Testis (tissue), 5 donors: ENCODE measurements at places on chromosomes 6 and 20. TPM values are rescaled to one million over a fixed set of nuclear protein-coding genes. Genes with fewer than 3 reads are reported as not detected.

GRCh38 chr6:126048635-126049034 lies 62.3 kb downstream of the TRMT11 start:
- DNase-seq: no peak
- no peak overlapping the region for H3K27ac ChIP-seq
- H3K27me3 ChIP-seq: no peaks in the 10 kb centered on the region
- no peak overlapping the region for H3K4me3 ChIP-seq
- H3K36me3 ChIP-seq: no peaks in the 10 kb centered on the region

GRCh38 chr6:88513920-88514319 lies 347.8 kb upstream of the CNR1 start:
- no peaks in the 10 kb centered on the region for H3K36me3 ChIP-seq
- H3K4me3 ChIP-seq: no peak overlapping the region
- no peak for DNase-seq
- no peaks in the 10 kb centered on the region for H3K27me3 ChIP-seq
- H3K27ac ChIP-seq: no peak overlapping the region

DNA sequence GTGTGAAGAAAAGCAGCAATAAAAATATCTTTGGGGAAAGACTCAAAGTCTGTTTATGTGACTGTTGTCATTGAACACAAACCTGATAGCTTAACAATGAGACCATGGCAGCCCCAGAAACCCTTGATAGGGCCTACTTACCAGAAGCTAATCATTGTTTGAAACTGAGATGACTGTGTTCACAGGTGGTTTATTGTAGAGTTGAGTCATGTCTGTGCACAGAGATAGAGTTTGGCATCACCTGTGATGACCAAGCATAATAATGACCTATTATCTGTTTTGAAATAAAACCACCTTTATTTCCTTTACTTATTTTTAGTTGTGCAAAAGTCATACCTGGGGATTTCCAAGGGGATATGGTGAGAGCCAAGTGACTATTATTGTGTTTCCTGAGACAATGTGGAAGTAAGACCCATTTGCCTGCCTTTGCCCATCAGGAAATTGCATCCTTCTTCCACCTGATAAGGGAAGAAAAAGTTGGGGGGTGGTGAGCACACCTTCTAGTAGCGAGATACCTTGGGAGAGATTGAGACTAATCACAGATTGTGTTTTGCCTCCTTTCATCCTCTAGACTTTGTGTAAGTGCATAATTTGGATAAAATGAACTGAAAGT lies 456.9 kb upstream of the JAG1 start:
- H3K27me3 ChIP-seq: no peaks in the 10 kb centered on the region
- no peak overlapping the region for H3K4me3 ChIP-seq
- no peaks in the 10 kb centered on the region for H3K36me3 ChIP-seq
- no peak for DNase-seq

PRPF6 gene
- total RNA-seq: 107 TPM

GRCh38 chr6:106847116-106847515 lies 127.4 kb downstream of the CD24 start:
- H3K36me3 ChIP-seq: no peaks in the 10 kb centered on the region
- H3K27ac ChIP-seq: no peak overlapping the region
- no peaks in the 10 kb centered on the region for H3K4me1 ChIP-seq
- DNase-seq: no peak

SLC22A2 gene
- 0.99 TPM for total RNA-seq

GRCh38 chr6:24195836-24196597 lies 70.0 kb downstream of the NRSN1 start:
- no peaks in the 10 kb centered on the region for H3K27me3 ChIP-seq
- no peak for DNase-seq
- no peak overlapping the region for H3K27ac ChIP-seq
- no peak overlapping the region for H3K4me3 ChIP-seq
- no peaks in the 10 kb centered on the region for H3K36me3 ChIP-seq

- no peak overlapping the region for H3K27ac ChIP-seq
- no peak overlapping the region for H3K4me3 ChIP-seq
- DNase-seq: no peak
- no peaks in the 10 kb centered on the region for H3K36me3 ChIP-seq
- H3K4me1 ChIP-seq: no peaks in the 10 kb centered on the region
- no peaks in the 10 kb centered on the region for H3K27me3 ChIP-seq
Measured at GRCh38 chr6:158160932-158161539, 7.0 kb downstream of the SERAC1 start.

GRCh38 chr6:35776364-35777215 lies at the start of gene CLPSL2:
Gene CLPSL2, plus strand, starts transcription at chr6:35776598. Its CDS starts 21 bp downstream, at chr6:35776619.
- no peak for DNase-seq
- no peaks in the 10 kb centered on the region for H3K36me3 ChIP-seq
- H3K4me3 ChIP-seq: peak within 1 kb of the TSS; percentile 45
- H3K27me3 ChIP-seq: no peaks in the 10 kb centered on the region
- H3K27ac ChIP-seq: no peak within 1 kb of the TSS
- peaks cover 5% of the 10 kb centered on the region for H3K4me1 ChIP-seq

- no peaks in the 10 kb centered on the region for H3K27me3 ChIP-seq
- H3K36me3 ChIP-seq: no peaks in the 10 kb centered on the region
- no peak for DNase-seq
- peaks cover 3% of the 10 kb centered on the region for H3K4me1 ChIP-seq
Measured at GRCh38 chr20:48916699-48917098, 4.8 kb upstream of the ARFGEF2 start.

DNA sequence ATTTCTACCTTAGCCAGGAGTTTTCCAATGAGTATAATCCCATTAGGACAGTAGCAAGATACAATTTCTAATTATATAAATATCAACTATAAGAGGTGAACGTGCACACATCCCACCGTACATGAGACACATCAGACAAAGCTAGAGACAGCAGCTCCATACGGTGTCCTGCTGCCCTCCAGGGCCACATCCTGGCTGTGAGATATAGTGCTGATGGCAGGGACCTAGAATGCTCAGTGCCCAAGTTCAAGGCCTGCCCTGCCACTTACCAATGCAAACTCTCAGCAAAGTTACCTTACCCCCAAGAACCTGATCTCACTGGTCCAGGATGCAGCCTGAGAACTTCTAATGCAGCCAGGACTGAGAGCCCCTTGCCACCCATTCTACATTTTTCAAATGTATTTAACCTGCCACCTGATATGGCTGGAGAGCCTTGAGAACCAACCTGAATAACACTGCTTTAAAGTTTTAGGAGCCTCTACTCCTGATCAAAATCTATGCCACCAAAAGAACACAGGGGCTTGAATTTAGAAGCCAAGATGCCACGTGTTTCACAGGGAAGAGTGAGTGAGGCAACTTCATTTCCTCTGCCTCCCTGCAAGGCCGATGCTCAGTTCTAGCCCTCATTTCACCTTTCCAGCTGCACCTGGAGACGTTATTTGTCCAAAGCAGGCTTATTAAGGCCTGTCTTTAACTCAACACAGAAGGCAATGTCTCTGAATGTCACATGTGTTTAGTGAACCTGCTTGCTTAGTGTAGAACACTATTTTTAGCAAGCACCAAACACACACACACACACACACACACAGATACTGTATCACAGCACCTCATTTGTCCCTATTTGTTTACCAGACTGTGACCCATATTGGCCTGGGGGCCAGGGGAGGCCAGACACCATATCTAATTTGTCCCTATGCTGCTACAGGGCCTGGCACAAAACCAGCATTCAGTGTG lies 6.1 kb downstream of the NFATC2 start:
- no peak for DNase-seq
- H3K27ac ChIP-seq: no peak overlapping the region
- peaks cover 15% of the 10 kb centered on the region for H3K4me1 ChIP-seq
- H3K36me3 ChIP-seq: no peaks in the 10 kb centered on the region
- no peak overlapping the region for H3K4me3 ChIP-seq

- H3K4me1 ChIP-seq: no peaks in the 10 kb centered on the region
- H3K4me3 ChIP-seq: no peak overlapping the region
- no peaks in the 10 kb centered on the region for H3K36me3 ChIP-seq
- no peak for DNase-seq
- H3K27ac ChIP-seq: no peak overlapping the region
Measured at GRCh38 chr6:94801344-94801743, 776.0 kb upstream of the MANEA start.

DNA sequence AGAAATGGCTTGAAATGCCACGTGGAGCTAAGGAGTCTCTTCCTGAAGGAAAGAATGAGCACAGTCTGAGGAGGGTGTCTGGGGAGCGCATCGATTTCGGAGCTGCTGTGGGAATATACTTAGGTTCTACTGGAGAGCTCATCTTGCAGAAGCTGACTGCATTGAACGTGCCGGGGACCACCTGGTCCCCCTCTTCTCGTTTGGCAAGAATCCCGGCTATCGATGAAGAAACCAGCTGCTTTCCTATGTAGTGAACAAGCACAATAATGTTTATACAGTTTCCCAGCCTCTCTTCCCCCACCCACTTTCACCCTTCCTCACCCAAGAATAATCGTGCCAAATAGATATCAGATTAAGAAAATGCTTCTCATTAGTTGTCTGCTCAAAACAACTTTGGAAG lies 242.5 kb downstream of the PACRG start:
- H3K4me1 ChIP-seq: no peaks in the 10 kb centered on the region
- no peaks in the 10 kb centered on the region for H3K27me3 ChIP-seq
- DNase-seq: no peak
- no peak overlapping the region for H3K27ac ChIP-seq

- no peaks in the 10 kb centered on the region for H3K27me3 ChIP-seq
- no peak for DNase-seq
- no peaks in the 10 kb centered on the region for H3K36me3 ChIP-seq
- no peaks in the 10 kb centered on the region for H3K4me1 ChIP-seq
Measured at GRCh38 chr6:19925533-19925932, 88.4 kb downstream of the ID4 start.

PROKR2 gene
- total RNA-seq: 0.31 TPM

GRCh38 chr6:39933669-39934130 lies 562 bp downstream of the MOCS1 start:
- DNase-seq: no peak
- peak overlapping the region; percentile 85 for H3K4me3 ChIP-seq
- H3K36me3 ChIP-seq: no peaks in the 10 kb centered on the region
- peak overlapping the region; percentile 70 for H3K27ac ChIP-seq

- H3K4me3 ChIP-seq: no peak overlapping the region
- no peaks in the 10 kb centered on the region for H3K36me3 ChIP-seq
- H3K4me1 ChIP-seq: no peaks in the 10 kb centered on the region
- no peaks in the 10 kb centered on the region for H3K27me3 ChIP-seq
- DNase-seq: no peak
Measured at GRCh38 chr6:56992703-56993102, 37.8 kb downstream of the BEND6 start.

DNA sequence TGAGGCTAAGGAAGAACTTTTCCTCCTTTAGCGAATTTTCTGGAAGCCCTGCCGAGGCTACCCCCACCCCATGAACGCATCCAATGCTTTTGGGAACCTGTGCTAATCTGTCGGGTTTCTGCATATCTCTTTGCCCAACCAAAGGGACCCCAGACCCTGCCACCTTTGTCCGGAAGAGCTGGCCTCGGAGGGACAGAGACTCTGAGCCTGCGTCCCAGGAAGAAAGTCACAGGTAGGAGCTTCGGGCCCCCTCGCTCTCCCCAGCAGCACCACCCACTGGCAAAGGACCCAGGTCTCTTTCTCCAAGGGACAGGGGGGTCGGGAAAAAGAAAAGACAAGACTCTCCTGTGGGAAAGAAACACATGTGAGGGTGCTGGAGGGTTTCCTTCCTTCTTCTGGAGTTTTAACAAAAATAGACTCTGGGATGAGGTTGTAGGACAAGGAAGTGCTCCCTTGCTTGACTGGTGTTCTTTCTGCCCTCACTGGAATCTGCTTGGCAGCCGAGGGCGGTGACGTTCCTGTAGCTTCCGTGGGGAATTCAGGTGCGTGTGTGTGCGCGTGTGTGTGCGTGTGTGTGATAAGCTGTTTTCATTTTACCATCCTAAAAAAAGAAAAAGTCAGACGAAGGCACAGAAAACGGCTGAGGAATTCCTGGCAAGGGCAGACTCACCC lies 16.3 kb upstream of the FOXC1 start:
- H3K4me3 ChIP-seq: no peak overlapping the region
- no peaks in the 10 kb centered on the region for H3K36me3 ChIP-seq
- no peaks in the 10 kb centered on the region for H3K4me1 ChIP-seq

- no peaks in the 10 kb centered on the region for H3K4me1 ChIP-seq
- H3K27ac ChIP-seq: no peak overlapping the region
- H3K4me3 ChIP-seq: no peak overlapping the region
- no peaks in the 10 kb centered on the region for H3K27me3 ChIP-seq
Measured at GRCh38 chr20:61621035-61621730, 369.1 kb downstream of the CDH4 start.

PTK6 gene
- total RNA-seq: not detected

RRAGD gene
- 19.4 TPM for total RNA-seq

COL9A3 gene
- 19.1 TPM for total RNA-seq

DNA sequence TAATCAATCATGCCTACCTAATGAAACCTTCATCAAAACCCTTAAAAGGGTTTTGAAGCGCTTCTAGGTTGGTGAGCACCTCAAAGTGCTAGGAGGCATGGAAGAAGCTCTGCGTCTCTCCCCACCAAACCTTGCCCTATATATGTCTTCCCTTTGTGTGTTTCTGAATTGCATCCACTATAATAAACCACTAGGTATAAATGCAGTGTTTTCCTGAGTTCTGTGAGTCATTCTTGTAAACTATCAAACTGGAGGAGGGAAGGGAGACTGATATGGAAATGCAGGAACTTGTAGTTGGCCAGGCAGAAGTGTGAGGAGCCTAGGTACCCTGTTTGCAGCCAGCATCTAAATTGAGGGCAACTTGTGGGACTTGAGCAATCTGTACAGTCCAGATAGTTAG lies 698.8 kb downstream of the DOK5 start:
- no peak overlapping the region for H3K27ac ChIP-seq
- H3K27me3 ChIP-seq: no peaks in the 10 kb centered on the region
- H3K36me3 ChIP-seq: no peaks in the 10 kb centered on the region
- H3K4me1 ChIP-seq: no peaks in the 10 kb centered on the region
- no peak for DNase-seq

DNA sequence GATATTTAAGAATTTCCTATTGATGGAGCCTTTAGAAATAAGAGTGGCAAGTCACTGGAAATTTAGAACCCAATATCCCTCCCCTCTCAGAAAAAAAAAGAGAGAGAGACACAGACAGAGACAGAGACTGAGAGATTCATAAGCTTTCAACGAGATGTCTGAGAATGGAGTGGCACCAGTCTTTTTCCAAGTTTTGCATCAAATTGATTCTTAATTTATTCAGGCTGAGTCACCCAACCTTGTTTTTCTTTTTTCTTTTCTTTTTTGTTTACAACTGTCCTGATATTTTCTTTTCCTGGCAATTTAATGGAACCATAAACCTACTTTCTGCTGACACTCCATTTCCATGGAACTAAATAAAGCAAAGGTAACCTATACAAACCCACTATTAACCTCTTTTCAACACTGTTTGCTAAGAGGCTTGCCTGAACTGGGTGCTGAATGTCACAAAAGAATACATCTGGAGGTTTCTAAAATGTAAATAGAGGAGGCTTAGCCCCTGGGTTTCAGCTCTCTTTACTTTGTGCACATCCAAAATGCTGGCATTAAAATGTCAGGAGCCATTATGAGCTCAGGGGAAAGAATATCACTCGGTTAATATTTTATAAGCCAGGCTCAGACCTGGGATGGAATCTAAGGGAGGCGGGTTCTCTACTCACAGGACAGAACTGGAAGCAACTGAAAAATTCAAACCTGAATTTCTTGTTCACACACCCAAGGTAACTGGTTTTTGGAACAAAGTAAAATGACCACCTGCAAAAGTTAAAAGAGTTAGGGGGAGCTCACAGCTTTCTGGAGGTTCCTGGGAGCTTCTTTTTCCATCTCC lies 100.8 kb downstream of the BFSP1 start:
- H3K4me3 ChIP-seq: no peak overlapping the region
- no peaks in the 10 kb centered on the region for H3K36me3 ChIP-seq
- H3K27me3 ChIP-seq: no peaks in the 10 kb centered on the region
- no peak for DNase-seq
- no peak overlapping the region for H3K27ac ChIP-seq
